ENCODE measurements at places on chromosomes 2 and 18. TPM values are rescaled to one million over a fixed set of nuclear protein-coding genes. Genes with fewer than 3 reads are reported as not detected.

PLB1 gene
- 0.38 TPM for total RNA-seq

CYTIP gene
- 248 TPM for total RNA-seq

TLX2 gene
- total RNA-seq = 0.52 TPM

IL36G gene
- not detected for total RNA-seq

OTX1 gene
- total RNA-seq = not detected

TOGARAM2 gene
- total RNA-seq = 1.8 TPM

C1GALT1C1L gene
- total RNA-seq = not detected

BCL2 gene
- 40.8 TPM for total RNA-seq

GRCh38 chr2:36484454-36484853 is 113.5 kb downstream of the FEZ2 start:
- no peaks in the 10 kb centered on the region for H3K27me3 ChIP-seq
- no peaks in the 10 kb centered on the region for H3K4me1 ChIP-seq
- no peak overlapping the region for H3K27ac ChIP-seq
- H3K4me3 ChIP-seq = no peak overlapping the region
- no peak for DNase-seq

DNA sequence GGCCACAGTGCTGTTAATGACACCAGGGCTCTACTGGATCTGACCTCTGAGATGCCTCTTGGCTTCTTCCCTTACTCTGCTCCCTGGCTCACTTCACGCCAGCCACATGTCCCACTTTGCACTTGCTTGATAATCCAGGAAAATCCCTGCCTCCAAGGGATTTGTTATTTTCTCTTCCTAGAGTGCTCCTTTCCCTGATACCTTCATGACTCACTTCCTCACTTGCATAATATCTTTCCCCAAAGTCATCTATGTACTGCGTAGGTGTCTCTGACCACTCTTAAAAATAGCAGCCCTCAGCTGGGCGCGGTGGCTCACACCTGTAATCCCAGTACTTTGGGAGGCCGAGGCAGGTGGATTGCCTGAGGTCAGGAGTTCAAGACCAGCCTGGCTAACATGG is 572.3 kb downstream of the PLCL1 start:
- no peaks in the 10 kb centered on the region for H3K36me3 ChIP-seq
- no peaks in the 10 kb centered on the region for H3K27me3 ChIP-seq
- no peak overlapping the region for H3K4me3 ChIP-seq
- no peak overlapping the region for H3K27ac ChIP-seq
- H3K4me1 ChIP-seq = peaks cover 7% of the 10 kb centered on the region
- no peak for DNase-seq

DNA sequence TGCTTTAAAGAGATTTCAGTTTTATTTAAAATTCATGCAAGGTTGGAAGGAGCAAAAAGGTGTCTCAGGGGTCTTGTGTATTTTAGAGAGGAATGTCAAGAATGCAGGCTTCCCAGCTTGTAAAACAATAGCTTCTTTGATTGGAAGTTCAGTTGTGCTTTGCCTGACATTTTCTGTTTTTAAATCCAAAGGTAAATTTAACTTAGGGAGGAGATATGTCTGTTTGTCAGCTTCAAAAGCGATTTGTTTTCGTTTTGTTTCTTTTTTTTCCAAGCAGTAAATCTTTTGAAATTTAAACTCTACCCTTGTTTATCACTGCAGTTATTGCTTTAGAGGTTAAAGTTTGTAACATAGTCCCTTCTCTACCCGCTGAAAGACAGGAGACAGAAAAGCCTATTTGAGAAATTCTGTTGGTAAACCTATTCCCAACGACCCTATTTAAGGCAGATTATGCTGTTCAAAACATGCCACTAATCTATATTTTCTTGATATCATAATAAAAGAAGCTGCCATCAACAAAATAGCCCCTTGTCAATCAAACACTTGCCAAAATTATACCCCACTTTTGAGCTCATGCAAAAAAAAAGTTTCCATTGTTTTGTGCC is 639.6 kb downstream of the IRS1 start:
- no peak for DNase-seq
- no peaks in the 10 kb centered on the region for H3K36me3 ChIP-seq
- H3K4me3 ChIP-seq = no peak overlapping the region
- H3K27ac ChIP-seq = no peak overlapping the region

- H3K27me3 ChIP-seq = no peaks in the 10 kb centered on the region
- no peak overlapping the region for H3K27ac ChIP-seq
- no peaks in the 10 kb centered on the region for H3K4me1 ChIP-seq
Measured at GRCh38 chr18:55461848-55462247, 126.1 kb downstream of the TCF4 start.

DNA sequence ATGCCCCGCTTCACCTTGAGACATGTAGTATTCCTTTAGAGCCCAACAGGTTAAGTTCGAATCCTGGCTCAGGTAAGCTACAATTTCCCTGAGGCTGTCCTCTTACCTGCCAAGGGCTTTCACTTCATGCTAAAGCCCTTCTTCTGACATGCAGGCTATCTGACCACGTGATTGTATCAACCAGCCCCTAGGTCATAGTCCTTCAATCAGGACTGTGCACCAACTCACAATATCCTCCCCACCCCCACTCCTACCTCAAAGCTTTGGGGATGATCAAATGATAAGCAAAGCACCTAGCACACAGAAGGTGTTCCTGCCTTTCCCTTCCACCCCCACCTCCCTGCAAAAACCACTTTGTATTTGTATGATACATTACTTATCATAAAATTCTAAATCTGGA is 78.9 kb downstream of the AAK1 start:
- H3K4me1 ChIP-seq = peaks cover 96% of the 10 kb centered on the region
- no peak overlapping the region for H3K27ac ChIP-seq
- no peak for DNase-seq

DNA sequence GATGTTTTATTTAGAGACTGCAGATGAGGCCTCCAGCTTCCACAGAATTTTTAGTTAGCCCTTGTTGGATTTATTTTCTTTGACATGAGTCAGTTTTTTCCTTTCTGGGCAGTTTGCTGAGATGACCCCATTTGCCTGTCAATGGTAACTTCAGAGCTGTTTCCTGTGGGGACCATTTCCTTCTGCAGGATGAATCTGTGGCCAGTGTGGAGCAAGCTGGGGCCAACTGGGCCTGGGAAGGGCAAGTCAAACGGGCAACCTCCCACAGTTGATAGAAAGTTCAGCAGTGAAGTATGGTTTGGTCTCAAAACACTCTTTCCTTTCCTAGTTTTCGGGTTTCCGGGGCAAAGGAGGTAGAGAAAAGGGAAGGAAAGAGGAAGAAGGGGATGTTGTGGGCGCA is 291.4 kb upstream of the NRP2 start:
- no peak overlapping the region for H3K4me3 ChIP-seq
- no peak overlapping the region for H3K27ac ChIP-seq
- H3K36me3 ChIP-seq = no peaks in the 10 kb centered on the region
- H3K4me1 ChIP-seq = no peaks in the 10 kb centered on the region
- H3K27me3 ChIP-seq = no peaks in the 10 kb centered on the region

DNA sequence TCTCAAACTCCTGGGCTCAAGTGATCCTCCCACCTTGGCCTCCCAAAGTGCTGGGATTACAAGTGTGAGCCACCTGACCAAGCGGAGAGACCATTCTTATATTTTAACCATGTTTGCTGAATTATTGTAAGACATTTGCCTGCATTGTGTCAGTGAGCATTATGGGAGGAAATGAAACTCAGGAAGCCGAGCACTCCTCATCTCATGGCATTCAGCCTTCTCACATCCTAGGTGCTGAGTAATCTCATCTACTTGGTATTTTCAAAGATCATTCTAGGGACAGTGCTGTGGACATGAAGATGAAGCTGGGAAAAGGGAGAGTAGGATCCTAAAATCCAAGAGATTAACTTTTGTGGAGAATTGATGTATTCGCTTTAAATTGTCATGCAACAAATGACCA is 66.1 kb downstream of the NAPG start:
- H3K27me3 ChIP-seq = no peaks in the 10 kb centered on the region
- no peaks in the 10 kb centered on the region for H3K4me1 ChIP-seq
- H3K4me3 ChIP-seq = no peak overlapping the region
- no peaks in the 10 kb centered on the region for H3K36me3 ChIP-seq
- DNase-seq = no peak

GRCh38 chr2:152861349-152861942 is 143.0 kb downstream of the ARL6IP6 start:
- H3K27ac ChIP-seq = no peak overlapping the region
- H3K4me3 ChIP-seq = no peak overlapping the region
- H3K4me1 ChIP-seq = no peaks in the 10 kb centered on the region
- DNase-seq = no peak
- no peaks in the 10 kb centered on the region for H3K36me3 ChIP-seq
- no peaks in the 10 kb centered on the region for H3K27me3 ChIP-seq

DNA sequence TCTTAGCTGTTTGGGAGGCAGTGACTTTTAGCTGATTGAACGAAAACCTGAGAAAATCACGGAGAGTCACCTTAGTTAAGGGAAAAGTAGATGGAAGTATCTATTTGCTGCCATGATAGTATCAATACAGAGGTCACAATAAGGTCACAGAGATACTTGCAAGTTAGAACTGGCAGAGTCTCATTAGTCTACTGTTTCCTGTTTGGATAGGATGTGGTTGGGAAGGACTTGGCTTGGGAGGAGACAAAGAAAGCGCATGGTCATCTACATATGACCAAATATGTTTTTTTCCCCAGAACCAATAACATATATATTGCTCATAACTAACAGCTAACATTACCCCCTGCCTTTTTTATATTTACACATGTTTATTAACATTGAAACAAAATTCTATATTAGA is 78.4 kb upstream of the AQP4 start:
- H3K4me1 ChIP-seq = no peaks in the 10 kb centered on the region
- no peaks in the 10 kb centered on the region for H3K36me3 ChIP-seq
- no peak for DNase-seq
- no peaks in the 10 kb centered on the region for H3K27me3 ChIP-seq
- no peak overlapping the region for H3K27ac ChIP-seq

- H3K27me3 ChIP-seq = no peaks in the 10 kb centered on the region
- DNase-seq = no peak
- no peak overlapping the region for H3K27ac ChIP-seq
- H3K36me3 ChIP-seq = no peaks in the 10 kb centered on the region
- H3K4me3 ChIP-seq = no peak overlapping the region
- H3K4me1 ChIP-seq = no peaks in the 10 kb centered on the region
Measured at GRCh38 chr2:172817411-172817810, 81.8 kb downstream of the RAPGEF4 start.

- no peak overlapping the region for H3K27ac ChIP-seq
- no peaks in the 10 kb centered on the region for H3K36me3 ChIP-seq
- DNase-seq = no peak
- H3K4me1 ChIP-seq = peaks cover 29% of the 10 kb centered on the region
Measured at GRCh38 chr2:221422516-221423209, 149.4 kb downstream of the EPHA4 start.

- no peak overlapping the region for H3K4me3 ChIP-seq
- no peaks in the 10 kb centered on the region for H3K27me3 ChIP-seq
- no peaks in the 10 kb centered on the region for H3K4me1 ChIP-seq
- H3K36me3 ChIP-seq = peaks cover 71% of the 10 kb centered on the region
- no peak for DNase-seq
- H3K27ac ChIP-seq = no peak overlapping the region
Measured at GRCh38 chr2:47024046-47024445, 108.4 kb upstream of the MCFD2 start.

DNA sequence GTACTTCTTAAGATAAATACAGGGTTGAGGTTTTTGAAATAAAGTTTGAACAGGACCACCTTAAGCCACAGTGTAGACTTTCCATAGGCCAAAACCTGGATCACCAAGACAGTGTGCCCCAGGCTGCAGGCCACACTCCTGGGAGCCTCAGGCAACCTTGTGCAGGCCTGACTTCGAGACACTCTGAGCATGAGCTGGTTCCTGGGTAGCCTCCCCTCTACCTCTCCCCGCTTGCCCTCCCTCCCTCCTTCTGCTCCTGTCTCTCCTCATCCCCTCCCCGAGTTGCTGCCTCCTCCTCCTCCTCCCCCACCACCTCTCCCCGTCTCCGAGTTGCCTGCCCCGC is 10.6 kb upstream of the PROC start:
- no peaks in the 10 kb centered on the region for H3K36me3 ChIP-seq
- DNase-seq = no peak
- H3K4me3 ChIP-seq = peak overlapping the region; percentile 12

DNA sequence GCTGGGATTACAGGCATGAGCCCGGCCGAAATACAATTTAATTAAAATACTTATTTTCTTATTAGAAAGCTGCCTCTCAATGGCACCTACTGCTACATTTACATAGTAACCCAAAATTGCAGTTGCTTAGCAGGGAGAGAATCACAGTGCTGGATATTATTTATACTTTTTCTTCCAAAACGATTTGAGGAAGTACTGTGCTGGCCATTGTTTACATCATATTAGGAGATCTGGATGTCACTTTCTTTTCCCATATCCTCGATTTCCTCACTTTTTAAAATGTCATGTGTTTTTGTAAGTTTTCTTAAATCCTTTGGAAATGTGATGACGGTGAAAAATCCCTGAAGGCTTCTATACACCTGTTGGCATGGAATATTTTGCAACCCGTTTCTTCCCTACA is 3.4 kb upstream of the SP3 start:
- peaks cover 10% of the 10 kb centered on the region for H3K4me1 ChIP-seq
- H3K36me3 ChIP-seq = no peaks in the 10 kb centered on the region
- no peak for DNase-seq

DNA sequence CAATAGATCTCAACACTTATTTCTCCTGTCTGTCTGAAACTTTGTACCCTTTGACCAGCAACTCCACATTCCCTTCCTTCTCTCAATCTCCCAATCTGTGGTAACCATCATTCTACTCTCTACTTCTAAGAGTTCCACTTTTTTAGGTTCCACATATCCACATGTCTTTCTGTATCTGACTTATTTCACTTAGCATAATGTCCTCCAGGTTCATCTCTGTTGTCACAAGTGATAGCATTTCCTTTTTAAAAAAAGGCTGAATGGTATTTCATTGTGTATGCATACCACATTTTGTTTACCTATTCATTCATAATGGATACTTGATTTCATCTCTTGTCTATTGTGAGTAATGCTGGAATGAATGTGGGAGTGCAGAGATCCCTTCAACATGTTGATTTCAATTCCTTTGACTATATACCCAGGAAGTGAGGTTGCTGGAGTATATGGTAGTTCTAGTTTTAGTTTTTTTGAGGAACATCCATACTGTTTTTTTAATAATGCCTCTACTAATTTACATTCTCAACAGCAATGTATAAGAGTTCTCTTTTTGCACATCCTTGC is 18.8 kb upstream of the MMADHC start:
- no peak overlapping the region for H3K27ac ChIP-seq
- H3K4me3 ChIP-seq = no peak overlapping the region
- no peaks in the 10 kb centered on the region for H3K27me3 ChIP-seq

- no peaks in the 10 kb centered on the region for H3K27me3 ChIP-seq
- DNase-seq = no peak
- no peaks in the 10 kb centered on the region for H3K36me3 ChIP-seq
- no peaks in the 10 kb centered on the region for H3K4me1 ChIP-seq
Measured at GRCh38 chr2:62928015-62928414, 122.6 kb upstream of the OTX1 start.

GRCh38 chr2:9800975-9801726 is 42.1 kb upstream of the TAF1B start:
- H3K27me3 ChIP-seq = no peaks in the 10 kb centered on the region
- peaks cover 36% of the 10 kb centered on the region for H3K4me1 ChIP-seq
- DNase-seq = peak; percentile 77
